ENCODE measurements at places on chromosomes 5 and 9.

- DNase-seq: no peak
Observed at GRCh38 chr5:111813537-111813936, 56.5 kb upstream of the NREP start.

DNA sequence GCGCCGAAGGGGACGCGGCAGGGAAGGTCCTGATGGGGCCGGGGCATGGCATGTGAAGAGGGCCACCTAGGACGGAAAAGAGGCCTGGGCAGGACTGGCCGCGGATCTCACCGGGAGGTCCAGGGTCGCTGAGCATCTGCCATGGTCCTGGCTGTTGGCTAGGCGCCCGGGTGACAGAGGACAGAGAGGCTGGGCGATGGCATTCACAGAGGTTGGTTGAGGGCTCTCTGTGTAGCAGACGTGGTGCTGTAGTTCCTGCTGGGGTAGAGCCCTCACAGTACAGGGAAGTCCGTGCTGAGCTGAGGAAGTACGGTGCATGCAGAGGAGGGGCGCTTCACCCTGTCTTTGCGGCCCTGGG lies 427 bp downstream of the PCYOX1L start:
- DNase-seq: no peak

DNA sequence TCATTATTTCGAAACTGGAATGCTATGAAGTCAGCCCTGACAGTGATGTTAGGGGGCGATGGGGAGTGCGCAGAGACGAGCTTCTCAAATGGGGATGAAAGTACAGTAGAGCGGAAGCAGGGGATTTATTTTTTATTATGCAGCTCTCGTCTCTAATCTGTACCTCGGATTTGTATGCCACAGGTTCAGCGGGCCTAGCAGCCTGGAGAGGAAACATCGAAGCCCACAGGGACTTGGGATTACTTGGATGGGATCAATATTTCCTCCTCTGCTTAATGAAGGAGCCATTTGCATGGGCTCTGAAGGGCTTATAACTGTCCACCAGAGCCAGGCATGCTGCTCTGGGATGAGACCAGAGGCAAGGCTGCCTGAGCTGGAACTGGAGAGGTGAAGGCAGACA lies 133.5 kb upstream of the RAPGEF1 start:
- no peak for DNase-seq

GRCh38 chr5:147687118-147687517 lies 95.4 kb downstream of the JAKMIP2 start:
- DNase-seq: no peak

- DNase-seq: no peak
Observed at GRCh38 chr5:93607367-93608258, 24.6 kb downstream of the NR2F1 start.

GRCh38 chr5:128534726-128535125 lies 3.3 kb downstream of the FBN2 start:
- DNase-seq: no peak

- DNase-seq: peak; percentile 11
Observed at GRCh38 chr9:77291714-77292113, 114.4 kb downstream of the VPS13A start.

- no peak for DNase-seq
Observed at GRCh38 chr9:3873818-3874217, 348.0 kb upstream of the RFX3 start.
